ENCODE measurements at places on chromosomes 12 and 14.

GRCh38 chr12:76713130-76713529 is 50.8 kb upstream of the ZDHHC17 start:
- no peaks in the 10 kb centered on the region for H3K4me1 ChIP-seq
- H3K4me3 ChIP-seq, result no peak overlapping the region
- H3K27me3 ChIP-seq, result no peaks in the 10 kb centered on the region
- no peak overlapping the region for H3K27ac ChIP-seq

- H3K27me3 ChIP-seq, result no peaks in the 10 kb centered on the region
- no peak for DNase-seq
- H3K4me3 ChIP-seq, result no peak overlapping the region
Measured at GRCh38 chr12:42162193-42162592, 17.5 kb upstream of the GXYLT1 start.

GRCh38 chr12:68113644-68114043 is 45.9 kb downstream of the IFNG start:
- no peak overlapping the region for H3K4me3 ChIP-seq
- H3K36me3 ChIP-seq, result no peaks in the 10 kb centered on the region
- no peaks in the 10 kb centered on the region for H3K27me3 ChIP-seq
- no peak overlapping the region for H3K27ac ChIP-seq
- H3K4me1 ChIP-seq, result no peaks in the 10 kb centered on the region

DNA sequence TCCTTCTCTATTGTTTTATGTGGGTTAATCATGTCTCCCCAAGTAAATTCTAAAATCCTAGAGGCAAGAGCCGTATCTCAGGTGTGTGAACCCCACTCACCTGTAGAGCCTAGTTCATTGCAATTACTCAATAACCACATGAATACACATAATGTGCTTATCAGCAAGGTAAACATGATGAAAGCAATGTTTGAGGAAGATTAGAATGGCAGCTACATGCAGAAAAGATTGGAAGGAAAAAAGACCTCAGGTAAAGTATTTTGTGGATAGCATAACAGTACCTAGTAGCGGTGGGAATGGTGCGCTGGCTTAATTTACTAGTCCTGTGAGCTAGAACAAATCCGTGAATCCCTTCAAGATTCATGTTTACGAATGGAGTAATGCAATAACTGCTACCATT is 5.3 kb upstream of the KRAS start:
- H3K4me1 ChIP-seq, result peaks cover 8% of the 10 kb centered on the region
- no peak overlapping the region for H3K27ac ChIP-seq
- H3K4me3 ChIP-seq, result no peak overlapping the region
- DNase-seq, result no peak
- H3K36me3 ChIP-seq, result no peaks in the 10 kb centered on the region

- DNase-seq, result no peak
- H3K27ac ChIP-seq, result no peak overlapping the region
- no peaks in the 10 kb centered on the region for H3K36me3 ChIP-seq
- no peaks in the 10 kb centered on the region for H3K27me3 ChIP-seq
- H3K4me3 ChIP-seq, result no peak overlapping the region
Measured at GRCh38 chr14:93936245-93936644, 9.1 kb downstream of the FAM181A start.

DNA sequence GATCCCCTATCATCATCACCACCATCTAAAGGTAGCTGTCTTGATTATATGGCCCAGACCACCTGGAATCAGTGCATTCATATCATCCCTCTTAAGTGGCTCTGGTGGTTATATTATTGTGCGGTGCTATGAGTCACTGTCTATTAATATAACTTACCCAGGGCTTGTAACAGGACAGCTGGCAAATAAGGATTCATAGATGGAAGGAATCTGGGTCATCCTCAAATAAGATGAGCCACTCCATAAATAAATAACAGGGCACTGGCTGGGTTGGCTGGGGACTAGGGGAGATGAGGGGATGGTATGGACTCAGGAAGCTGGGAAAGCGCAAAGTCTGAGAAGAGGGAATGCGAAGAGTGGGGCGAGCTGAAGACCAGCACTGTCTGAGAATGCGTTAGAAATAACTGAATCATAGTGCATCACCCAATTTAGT is 216.1 kb downstream of the NUAK1 start:
- no peaks in the 10 kb centered on the region for H3K4me1 ChIP-seq
- H3K36me3 ChIP-seq, result no peaks in the 10 kb centered on the region
- H3K27ac ChIP-seq, result no peak overlapping the region

DNA sequence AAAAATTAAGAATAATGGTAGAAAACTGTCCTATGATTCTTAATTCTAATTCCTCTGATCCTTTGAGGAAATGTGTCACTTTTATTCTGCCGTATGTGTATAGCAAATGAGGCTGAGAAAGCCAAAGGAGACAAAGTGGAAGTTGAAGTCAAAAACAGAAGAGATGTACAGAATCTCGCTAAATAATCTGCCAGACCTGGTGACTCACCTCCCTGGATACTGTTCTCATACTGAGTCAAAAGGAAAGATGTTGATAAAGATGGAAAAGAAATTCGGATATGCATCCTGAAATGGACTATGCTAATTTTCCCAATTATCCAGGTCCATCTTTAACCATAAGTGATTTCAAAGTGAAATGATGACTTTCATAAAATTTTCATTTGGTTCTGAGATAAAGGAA is 92.5 kb downstream of the DUSP6 start:
- H3K27me3 ChIP-seq, result no peaks in the 10 kb centered on the region
- no peak for DNase-seq
- no peaks in the 10 kb centered on the region for H3K4me1 ChIP-seq
- no peak overlapping the region for H3K27ac ChIP-seq
- H3K4me3 ChIP-seq, result no peak overlapping the region

DNA sequence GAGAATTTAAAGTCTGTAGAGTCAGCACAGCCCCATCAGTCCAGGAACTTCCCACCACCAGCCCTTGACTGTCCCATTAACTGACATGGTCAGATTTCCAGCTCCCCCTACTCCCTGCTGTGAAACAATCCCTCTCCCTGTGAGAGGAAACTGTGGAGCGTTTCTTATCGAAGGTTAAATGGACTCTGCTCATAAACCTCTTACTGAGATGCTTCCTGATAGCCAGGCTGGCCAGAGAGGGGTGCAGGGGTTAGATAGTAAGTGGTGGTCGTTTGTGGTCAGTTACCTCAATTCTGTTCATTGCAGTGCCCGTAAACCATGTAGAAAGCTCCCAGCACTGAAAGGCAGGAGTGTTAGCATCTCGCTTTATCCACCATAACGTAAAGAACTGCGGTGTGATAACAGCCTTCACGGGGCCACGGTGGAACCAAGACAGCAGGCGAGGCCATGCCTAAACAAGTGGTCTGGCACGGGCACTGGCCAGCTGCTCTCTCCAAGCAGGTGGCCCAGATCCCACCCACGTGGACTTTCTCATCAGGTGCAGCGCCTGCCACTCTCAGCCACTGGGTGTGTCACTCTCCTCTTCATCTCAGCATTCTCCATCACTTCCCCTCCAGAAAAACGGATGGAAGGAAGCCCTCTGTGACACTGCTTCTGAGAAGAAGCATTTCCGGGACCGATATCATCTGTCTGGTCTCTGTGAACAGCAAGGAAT is 102.2 kb downstream of the FBXL14 start:
- H3K4me3 ChIP-seq, result no peak overlapping the region
- H3K4me1 ChIP-seq, result no peaks in the 10 kb centered on the region
- no peak for DNase-seq
- H3K27ac ChIP-seq, result no peak overlapping the region

- no peaks in the 10 kb centered on the region for H3K4me1 ChIP-seq
- H3K4me3 ChIP-seq, result no peak overlapping the region
- no peaks in the 10 kb centered on the region for H3K27me3 ChIP-seq
- H3K27ac ChIP-seq, result no peak overlapping the region
- DNase-seq, result no peak
- H3K36me3 ChIP-seq, result no peaks in the 10 kb centered on the region
Measured at GRCh38 chr12:113169697-113170096, 15.6 kb downstream of the DDX54 start.

DNA sequence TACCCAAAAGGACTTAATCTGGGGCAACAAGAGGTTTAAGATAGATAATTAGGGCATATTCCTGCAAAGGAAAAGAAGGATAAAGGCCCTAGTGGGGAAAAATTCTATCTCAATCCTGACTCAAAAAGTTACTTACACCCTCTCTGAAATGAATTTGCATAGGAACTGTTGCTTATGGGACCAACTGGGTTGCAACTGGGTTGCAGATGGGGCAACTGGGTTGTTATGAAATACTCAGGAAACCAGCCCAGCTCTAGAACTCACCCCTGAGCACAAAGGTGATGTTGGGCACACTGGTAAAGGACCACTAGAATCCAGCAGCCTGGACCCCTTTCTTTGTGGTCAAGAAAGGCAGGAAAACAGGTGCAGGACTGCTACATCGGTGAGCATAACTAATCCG is 17.2 kb upstream of the RILPL1 start:
- H3K27me3 ChIP-seq, result no peaks in the 10 kb centered on the region
- no peak for DNase-seq
- no peak overlapping the region for H3K27ac ChIP-seq

DNA sequence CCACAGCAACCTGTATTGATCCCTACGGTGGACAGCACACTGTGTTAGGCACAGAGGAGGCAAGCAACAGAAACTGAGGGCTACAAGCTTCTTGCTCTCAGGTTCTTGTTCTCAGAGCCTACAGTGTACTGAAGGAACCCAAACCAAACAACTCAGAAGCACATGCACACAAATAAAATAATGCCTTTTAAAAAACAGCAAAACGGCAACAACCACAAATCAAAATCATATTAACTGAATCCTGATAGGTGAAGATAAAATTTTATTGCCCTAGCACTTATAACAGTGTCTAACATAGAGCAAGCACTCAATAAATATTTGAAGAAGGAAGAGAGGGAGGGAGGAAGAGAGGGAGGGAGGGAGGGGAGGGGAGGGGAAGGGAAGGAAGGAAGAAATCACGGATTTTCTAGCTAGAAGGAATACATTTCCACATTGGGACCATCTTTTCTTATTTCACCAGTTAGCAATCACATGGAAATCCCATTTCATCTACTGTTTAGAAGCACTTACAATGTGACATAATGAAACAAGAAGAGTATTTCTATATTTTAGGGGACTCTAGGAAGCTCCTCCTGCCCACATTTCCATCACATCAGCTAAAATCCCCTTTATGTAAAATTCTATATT is 27.2 kb downstream of the DMAC2L start:
- no peaks in the 10 kb centered on the region for H3K36me3 ChIP-seq
- no peak overlapping the region for H3K4me3 ChIP-seq
- no peak overlapping the region for H3K27ac ChIP-seq
- no peaks in the 10 kb centered on the region for H3K4me1 ChIP-seq

- no peaks in the 10 kb centered on the region for H3K4me1 ChIP-seq
- DNase-seq, result no peak
- H3K4me3 ChIP-seq, result no peak overlapping the region
- no peak overlapping the region for H3K27ac ChIP-seq
- no peaks in the 10 kb centered on the region for H3K36me3 ChIP-seq
Measured at GRCh38 chr12:60119327-60119726, 523.5 kb downstream of the SLC16A7 start.

DNA sequence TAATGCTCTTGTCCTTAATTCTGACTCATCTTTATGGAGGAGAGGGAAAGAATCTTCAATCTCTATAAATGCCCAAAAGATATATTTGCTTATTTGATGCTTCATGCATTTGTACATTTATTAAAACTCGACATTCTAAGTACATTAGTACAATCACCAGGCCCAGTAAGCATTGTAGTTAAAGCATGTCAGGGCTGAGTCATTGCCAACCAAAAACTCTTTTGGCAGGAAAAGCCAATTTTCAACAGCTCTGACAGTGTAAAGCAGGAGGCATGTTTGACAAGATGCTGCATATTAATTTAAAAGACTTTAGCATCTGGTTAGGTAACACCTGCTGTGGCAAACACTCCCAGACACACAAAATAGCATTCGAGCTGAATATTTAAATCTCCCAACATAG is 290.9 kb downstream of the PPFIA2 start:
- no peaks in the 10 kb centered on the region for H3K27me3 ChIP-seq
- no peaks in the 10 kb centered on the region for H3K36me3 ChIP-seq
- no peak overlapping the region for H3K27ac ChIP-seq
- DNase-seq, result no peak
- H3K4me1 ChIP-seq, result no peaks in the 10 kb centered on the region
- H3K4me3 ChIP-seq, result no peak overlapping the region

GRCh38 chr12:66679461-66680084 is 697 bp upstream of the GRIP1 start:
- no peaks in the 10 kb centered on the region for H3K4me1 ChIP-seq
- no peak overlapping the region for H3K4me3 ChIP-seq
- H3K36me3 ChIP-seq, result no peaks in the 10 kb centered on the region

- H3K27ac ChIP-seq, result no peak overlapping the region
- H3K4me1 ChIP-seq, result no peaks in the 10 kb centered on the region
- no peak overlapping the region for H3K4me3 ChIP-seq
Measured at GRCh38 chr12:89497005-89497404, 27.6 kb downstream of the GALNT4 start.

DNA sequence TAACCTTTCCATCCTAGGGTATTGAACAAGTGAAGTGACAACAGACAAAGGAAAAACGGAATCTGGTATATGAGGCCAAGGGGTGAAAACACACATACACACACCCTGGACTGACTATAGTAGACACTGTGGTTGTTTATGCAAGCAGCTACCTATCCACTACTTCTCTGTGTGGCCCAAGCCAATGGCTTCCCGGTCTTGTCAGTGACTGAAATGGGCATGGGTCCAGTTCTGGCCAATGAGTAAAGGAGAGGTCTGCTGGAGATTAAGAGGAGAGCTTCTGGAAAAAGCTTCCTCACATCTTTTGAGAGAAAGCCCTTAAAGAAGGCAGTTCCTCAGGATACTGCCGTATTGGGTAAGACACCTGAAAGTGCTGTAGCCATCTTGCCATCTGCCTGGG is 19.3 kb downstream of the MBIP start:
- no peak overlapping the region for H3K4me3 ChIP-seq
- H3K4me1 ChIP-seq, result no peaks in the 10 kb centered on the region
- DNase-seq, result no peak

DNA sequence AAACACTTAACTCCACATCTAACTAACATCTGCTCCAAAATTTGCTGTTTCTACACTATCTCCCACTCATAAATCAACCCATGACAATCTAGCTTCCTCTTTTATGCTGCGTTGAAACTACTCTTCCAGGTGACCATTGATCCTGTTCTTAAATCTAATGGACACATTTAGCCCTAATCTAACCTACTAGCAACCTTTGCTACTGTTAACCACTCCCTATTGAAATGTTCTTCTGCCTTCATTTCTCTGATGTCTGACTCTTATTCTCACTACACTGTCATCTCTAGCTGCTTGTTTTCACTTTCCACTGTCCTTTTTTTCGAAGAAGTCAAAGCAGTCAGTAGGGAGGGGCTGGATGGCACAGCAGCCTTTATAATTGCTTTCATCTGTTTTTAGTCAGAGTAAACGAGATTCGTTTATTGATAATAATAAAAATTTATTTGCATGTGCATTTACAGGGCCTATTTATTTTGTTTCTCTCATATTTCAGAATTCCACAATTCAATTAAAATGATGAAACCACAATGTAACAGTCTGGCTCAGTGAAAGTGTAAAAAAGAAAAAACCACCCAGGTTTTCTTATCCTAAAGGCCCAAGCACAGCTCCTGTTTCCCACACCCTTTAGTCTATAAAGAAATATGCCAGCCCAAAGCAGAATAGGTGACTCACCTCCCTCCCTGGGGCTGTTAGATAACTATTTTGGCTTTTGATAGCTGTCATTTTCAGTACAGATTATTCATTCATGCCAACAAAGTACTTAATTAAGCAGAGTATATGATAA is 44.9 kb downstream of the ATP2B1 start:
- no peaks in the 10 kb centered on the region for H3K27me3 ChIP-seq
- no peak overlapping the region for H3K27ac ChIP-seq
- H3K4me3 ChIP-seq, result no peak overlapping the region
- H3K4me1 ChIP-seq, result peaks cover 9% of the 10 kb centered on the region

GRCh38 chr12:96774496-96775256 is 132.4 kb upstream of the NEDD1 start:
- H3K4me3 ChIP-seq, result no peak overlapping the region
- no peaks in the 10 kb centered on the region for H3K27me3 ChIP-seq
- no peaks in the 10 kb centered on the region for H3K4me1 ChIP-seq
- no peaks in the 10 kb centered on the region for H3K36me3 ChIP-seq
- DNase-seq, result no peak
- H3K27ac ChIP-seq, result no peak overlapping the region

Data from MM.1S (cell line).